ENCODE measurements at places on chromosomes 1 and 21.

- DNase-seq = no peak
These were observed 401.2 kb upstream of the PROX1 start for GRCh38 chr1:213586587-213586972.

DNA sequence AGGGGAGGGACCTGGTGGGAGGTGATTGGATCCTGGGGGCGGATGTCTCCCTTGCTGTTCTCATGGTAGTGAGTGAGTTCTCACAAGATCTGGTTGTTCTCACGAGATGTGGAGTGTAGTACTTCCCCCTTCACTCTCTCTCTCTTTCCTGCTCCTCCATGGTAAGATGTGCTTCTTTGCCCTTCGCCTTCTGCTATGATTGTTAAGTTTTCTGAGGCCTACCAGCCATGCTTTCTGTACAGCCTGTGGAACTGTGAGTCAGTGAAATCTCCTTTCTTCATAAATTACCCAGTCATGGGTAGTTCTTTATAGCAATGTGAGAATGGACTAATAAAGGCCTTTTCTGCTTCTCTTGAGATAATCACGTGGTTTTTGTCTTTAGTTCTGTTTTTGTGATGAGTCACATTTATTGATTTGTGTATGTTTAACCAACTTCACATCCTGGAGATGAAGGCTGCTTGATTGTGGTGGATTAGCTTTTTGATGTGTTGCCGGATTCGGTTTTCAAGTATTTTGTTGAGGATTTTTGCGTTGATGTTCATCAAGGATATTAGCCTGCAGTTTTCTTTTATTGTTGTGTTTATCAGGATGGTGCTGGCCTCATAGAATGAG, 45.5 kb downstream of the RABGAP1L start:
- no peak for DNase-seq

GRCh38 chr1:172941471-172941870, 109.3 kb downstream of the TNFSF18 start:
- no peak for DNase-seq

DNA sequence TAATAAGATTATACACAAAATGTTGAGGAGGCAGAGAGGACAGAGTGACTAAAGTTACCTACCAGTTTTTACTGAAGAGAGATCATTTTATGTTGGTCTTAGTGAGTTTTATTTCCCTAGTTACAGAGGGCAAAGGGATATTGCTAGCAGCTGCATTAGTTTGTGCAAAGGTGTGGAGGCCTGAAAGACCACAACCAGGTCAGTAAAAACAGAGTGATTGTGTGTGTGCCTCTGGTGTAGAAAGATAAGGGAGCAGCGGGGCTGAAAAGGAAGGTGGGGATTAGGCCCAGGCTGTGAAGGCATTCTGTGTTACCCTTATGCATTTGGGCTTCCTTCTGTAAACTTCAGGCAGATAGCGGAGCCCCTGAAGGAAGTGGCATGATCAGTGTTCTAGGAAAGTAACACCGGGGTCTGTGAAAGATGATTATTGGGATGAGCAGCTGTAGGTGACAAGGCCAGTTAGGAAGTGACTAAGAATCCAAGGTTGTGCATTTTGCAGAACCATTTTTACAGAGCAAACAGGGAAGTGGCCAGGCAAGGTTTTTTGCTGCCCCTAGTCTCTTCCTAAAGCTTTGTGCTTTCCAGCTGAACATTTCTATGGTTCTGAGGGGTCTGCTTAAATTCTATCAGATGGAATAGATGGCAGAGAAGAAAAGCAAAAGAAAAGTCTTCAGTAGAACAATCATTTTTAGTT, 3.7 kb downstream of the GADD45A start:
- DNase-seq = no peak

- no peak for DNase-seq
These were observed 322.1 kb upstream of the TMPRSS15 start for GRCh38 chr21:18725653-18726052.

DNA sequence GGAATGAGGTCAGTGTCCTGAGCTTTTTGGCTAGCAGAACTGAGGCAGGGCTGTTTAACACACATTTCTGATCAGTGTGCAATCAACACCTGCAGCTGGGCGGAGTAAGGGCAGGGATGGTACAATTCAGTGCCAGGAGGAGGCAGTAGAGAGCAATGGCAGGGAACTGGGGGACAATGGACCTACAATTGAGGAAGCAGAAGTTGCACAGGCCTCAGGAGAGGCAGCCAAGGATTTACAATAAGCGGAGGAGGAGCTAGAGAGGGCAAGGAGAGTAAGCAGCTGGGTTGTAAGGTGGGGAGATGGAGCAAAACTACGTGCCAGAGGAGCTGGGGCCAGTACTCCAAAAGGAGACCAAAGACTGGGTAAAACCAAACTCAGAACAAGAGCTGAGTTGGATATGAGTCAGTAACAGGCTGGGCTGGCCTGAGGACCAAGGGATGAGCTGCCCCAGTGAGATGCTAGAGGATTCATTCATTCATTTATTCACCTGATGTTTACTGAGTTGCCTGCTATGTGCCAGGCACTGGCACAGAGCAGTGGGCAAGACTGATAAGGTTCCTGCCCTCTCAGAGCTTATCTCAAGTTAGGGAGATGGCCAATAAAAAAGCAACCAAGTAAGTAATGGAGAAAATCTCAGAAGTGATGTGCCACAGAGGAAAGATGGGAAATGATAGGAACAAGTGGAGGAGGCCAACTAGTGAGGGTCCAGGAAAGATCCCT, 10.4 kb upstream of the GALE start:
- DNase-seq = no peak

- no peak for DNase-seq
These were observed 24.5 kb downstream of the CXADR start for GRCh38 chr21:17537299-17537698.

GRCh38 chr1:39317910-39318633, 113.6 kb downstream of the MACF1 start:
- DNase-seq = no peak

DNA sequence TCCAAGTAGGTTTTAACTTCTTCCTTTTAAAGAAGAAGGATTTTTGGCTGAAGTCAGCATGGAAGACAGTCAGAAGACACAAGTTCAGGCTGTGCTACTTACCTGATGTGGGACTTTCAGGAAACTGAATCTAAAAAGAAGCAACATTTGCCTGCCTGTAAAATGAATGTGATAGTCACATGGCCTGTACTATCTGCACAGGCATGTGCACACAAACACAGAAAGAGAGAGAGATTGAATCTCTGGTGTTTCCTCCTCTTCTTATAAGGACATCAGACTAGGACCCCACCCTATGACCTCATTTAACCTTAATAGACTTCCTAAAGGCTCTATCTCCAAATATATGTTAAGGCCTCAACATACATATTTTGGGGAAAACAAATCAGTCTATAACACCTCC, 542.9 kb downstream of the PLPP3 start:
- no peak for DNase-seq

GRCh38 chr1:171801487-171801891, 20.0 kb downstream of the METTL13 start:
- DNase-seq = no peak

DNA sequence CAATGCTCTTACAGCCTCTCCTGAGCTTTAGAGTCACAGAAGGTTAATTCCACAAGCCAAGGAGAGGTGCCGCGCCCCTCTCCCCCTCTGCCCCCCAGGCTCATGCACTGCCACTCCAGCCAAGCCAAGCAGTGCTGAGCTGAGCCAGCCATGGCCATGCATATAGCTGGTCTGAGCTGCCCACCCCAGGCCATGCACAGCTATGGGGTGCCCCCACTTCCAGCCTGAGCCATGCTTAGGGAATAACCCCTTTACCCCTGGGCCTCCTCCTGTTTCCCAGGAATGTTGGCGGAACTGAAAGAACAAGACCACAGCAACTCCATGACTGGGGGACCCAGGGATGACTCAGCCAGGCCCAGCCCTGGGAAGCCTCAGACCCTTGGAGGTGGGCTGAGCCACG, 34.0 kb upstream of the MAGOH start:
- no peak for DNase-seq

DNA sequence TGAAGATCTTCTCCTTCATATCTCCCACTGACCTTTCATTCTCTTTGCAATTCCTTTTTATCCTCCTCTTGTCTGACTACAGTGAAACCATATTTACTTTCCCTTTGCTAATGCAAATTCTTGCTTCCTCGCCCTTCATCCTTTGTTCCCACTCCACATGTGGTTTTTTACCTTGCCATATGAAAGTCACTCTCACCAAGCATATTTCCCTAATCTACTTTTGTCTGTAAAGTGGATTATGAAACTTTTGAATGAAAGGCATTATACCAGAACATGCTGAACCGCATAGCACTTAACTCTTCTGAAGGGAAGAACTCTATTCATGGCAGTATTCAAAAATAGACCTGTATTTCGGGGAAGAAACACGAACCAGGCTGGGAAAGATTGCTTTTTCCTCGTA, 8.0 kb upstream of the TMPRSS15 start:
- no peak for DNase-seq

DNA sequence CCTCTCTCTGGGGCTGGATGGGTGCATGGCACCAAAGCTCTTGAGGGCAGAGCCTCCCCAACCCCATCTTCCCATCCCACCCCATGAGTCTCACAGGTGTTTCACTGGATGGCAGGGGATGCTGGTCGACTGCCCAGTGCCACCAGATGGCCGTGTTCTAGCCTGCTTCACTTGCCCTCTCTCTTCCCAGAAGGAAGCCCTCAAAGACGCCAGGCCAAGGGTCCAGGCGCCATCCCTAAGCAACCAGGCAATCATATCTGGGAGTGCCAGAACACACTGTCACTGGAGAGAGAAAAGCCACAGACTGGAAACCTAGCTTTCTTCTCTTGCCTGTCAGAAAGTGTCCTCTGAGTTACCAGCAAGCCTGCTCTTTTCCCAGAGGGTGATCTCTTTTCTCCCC, 26.7 kb downstream of the PIGM start:
- no peak for DNase-seq

DNA sequence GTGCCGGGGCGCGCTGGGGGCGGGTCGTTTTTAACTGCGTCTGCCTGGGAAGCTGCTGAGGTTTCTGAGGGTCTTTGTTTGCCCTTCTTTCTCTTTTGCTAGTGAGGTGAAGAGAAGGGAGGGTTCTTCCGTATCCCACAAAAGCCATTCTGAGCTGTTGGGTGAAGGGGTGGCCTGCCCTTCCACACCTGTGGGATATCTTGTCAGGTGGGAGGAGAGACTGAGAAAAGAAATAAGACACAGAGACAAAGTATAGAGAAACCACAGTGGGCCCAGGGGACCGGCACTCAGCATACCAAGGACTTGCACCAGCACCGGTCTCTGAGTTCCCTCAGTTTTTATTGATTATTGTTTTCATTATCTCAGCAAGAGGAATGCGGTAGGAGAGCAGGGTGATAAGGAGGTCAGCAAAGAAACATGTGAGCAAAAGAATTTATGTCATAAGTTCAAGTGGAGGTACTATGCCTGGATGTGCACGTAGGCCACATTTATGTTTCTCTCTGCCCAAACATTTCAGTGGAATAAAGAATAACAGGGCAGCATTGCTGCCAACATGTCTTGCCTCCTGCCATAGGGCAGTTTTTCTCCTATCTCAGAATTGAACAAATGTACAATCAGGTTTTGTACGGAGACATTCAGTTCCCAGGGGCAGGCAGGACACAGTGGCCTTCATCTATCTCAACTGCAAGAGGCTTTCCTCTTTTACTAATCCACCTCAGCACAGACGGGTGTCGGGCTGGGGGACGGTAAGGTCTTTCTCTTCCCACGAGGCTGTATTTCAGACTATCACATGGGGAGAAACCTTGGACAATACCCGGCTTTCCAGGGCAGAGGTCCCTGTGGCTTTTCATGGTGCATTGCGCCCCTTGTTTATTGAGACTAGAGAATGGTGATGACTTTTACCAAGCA, 972 bp downstream of the PGBD2 start:
- no peak for DNase-seq

GRCh38 chr1:205041998-205042910, 758 bp upstream of the CNTN2 start:
- DNase-seq = no peak

- DNase-seq = no peak
These were observed 420.9 kb downstream of the KIF26B start for GRCh38 chr1:245575710-245576109.

DNA sequence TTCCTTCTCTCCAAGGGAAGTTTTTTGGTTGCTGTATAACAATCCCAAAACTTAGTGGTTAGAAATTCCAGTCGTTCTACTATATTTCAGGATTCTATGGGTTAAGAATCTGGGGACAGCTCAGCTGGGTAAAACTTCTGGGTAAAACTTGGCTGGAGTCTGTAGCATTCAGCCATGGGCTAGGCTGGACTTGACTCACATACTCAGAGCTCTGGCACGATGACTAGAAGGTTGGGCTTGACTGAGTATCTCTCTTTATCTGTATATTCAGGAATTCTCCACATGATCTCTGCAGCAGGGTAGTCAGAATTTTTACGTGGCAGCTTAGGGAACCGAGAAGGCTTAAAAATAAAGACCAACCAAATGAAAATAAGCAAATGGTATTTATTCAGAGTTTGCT, 28.2 kb upstream of the HRNR start:
- no peak for DNase-seq

Data from stimulated activated CD4-positive, alpha-beta T cell treated with anti-CD3 and anti-CD28 coated beads, Interleukin-15, amount 100 ng/mL, for 1 hour (primary cell).